Inflammatory macrophage treated with lipopolysaccharide for 4 hours (primary cell): ENCODE measurements at places on chromosomes 2 and 18.

DNA sequence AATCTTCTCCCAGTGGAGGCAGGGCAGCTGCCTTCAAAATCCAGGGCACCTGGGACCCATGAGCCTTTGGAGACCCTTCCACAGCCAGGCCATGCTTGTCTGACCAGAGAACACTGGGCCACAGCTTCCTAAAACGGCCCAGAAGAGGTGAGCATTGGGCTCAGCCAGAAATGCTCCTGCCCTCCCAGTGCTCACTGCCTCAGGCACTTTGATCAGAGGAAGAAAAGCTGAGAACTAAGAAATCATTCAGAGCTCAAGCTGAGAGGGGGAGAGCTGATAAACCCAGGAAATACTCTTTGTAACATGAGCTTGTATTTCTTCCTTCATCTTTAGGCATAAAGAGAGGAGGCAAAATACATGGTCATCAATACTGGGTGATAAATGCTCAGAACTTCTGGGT, 365.5 kb upstream of the KLHL29 start:
- no peak for DNase-seq

DNA sequence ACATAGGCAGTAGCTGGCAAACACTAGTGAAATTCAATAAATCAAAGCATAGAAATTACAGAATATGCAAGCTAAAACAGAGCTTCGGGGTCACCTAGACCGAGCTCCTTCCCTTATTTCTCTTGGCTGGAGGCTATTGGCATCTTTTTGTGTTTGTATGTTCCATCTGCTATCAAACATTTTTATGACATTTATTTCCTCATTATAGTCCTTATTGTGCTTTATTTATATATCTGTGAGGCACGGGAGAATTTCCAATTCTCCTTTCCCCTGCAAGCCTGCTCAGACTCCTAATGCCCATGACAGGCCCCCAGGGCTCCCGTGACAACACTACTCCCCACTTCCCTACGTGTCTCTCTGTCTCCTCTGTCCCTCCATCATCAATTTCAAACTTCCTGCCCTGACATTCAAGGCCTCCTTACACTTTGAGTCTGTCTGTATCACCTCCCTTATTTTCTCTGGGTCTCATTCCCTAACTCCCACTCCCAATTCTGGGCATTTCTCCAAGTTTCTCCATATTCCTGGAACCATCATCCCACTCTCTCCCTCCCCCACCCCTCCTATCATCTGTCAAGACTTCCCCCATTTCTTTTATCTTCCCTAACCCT, 316.9 kb downstream of the OSR1 start:
- DNase-seq, result no peak

DNA sequence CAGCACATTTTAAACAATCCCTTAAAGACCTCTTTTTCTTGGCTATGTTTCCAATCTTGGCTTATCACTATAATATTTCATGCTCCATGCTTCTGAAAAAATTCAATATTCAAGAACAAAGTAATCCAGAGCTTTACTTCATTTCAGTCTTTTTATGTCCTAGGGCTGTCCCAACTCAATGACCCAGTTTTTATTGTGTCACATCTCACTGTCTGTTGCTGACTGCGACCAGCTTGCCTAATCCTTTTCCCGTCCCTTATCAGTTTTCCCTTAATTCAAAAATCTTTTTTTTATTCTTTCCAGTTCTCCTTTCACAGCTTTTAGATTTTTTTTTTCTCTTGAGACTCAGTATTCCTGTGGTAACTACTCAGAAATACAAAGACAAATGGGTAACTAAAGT, 10.2 kb downstream of the TMEM17 start:
- no peak for DNase-seq

DNA sequence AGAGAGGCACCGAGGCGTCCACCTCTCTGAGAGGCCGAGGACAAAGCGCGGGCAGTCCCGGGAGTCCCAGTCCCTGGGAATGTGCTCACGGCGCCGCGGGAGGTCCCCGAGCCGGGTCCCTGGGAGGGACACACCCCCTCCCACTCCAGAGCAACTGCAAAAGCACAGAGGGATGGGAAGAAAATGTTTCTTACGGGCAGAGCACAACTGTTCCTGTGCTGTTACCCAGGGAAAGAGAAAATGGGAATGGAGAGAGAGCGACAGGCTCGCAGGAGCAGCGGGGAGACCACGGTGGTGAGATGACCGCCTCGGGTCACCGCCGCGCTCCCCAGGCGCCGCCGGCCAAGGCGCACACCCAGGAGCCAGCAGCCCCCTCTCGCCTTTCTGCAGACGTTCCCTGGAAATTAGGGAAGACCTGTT, 1.2 kb upstream of the BCL11A start:
- no peak for DNase-seq

- no peak for DNase-seq
These were observed 116.1 kb downstream of the NFATC1 start for GRCh38 chr18:79511671-79512301.

DNA sequence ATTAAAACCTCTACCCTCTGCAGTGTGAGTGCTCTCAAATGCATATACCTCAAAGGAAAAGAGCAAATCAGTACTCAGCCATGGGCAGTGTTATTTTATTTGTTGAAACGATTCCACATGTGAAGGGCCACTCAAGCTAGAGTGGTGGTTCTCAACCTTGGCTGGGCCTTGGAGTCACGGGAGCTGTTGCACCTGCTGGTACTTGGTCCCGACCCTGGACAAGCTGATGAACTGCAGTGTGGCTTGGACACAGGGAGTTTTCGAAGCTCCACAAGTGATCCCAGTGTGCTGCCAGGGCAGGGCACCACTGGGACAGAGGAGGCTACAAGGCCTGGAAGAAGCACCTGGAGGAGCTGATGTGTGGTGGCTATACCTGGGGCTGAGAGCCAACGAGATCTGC, 19.7 kb downstream of the GNLY start:
- DNase-seq, result no peak

DNA sequence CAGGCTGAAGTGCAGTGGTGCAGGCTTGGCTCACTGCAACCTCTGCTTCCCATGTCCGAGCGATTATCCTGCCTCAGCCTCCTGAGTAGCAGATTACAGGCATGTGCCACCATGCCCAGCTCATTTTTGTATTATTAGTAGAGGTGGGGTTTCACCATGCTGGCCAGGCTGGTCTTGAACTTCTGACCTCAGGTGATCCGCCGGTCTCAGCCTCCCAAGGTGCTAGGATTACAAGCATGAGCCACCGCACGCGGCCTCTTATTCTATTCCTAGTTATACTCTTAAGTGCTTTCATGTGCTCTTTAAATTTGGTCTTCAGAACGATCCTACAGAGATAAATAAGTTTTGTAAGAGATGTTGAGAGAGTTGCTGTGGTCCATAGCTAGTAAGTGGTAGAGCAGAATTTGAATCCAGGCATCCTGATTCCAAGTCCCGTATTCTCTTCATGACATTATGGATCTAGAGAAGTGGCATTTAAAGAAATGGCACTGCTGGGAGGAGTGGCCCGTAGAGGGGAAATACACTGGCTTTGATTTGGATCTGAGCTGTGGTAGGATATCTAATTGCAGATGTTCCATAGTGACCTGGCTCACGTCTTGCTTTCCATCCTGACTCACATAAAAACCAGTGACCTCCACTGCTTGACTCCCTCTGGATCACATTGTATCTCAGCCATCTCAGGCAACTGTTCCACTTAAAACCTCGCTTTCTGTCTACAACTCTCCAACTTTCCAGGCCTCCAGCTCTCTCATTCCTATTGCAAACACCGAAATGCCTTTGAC, 22.8 kb upstream of the ME2 start:
- DNase-seq, result no peak

DNA sequence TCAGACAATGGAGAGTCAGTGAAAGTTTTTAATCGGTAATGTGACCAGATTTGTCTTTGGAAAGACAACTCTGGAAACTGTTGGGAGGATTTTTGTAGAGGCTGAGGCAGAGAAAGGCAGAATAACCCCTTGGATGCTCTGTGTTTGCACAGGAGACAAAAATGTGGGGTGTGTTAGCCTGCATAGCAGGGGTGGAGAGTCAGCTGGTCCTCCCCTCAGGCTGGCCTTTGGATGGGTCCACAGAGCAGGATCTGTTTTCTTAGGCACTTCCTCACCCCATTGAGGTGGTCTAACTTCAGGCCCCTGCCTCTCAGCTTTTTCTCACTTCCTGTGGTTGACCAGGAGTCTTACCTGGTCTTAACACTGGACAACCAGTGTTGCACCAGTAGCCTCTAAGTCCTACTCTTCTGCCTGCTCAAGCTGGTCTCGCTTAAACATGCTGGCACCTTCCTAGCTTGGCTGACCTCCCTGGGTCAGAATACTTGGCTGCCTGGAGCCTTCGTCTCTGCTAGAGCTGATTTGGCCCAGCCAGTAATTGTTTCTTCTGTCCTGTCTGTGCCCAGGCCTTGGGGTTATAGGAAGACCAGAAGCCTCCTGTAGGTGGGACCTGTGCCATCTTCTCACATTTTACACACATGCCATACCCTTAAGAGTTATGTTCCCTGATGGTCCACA, 259.8 kb upstream of the RASGRP3 start:
- DNase-seq, result no peak

- peak; percentile 40 for DNase-seq
These were observed 105.3 kb upstream of the BCL2L11 start for GRCh38 chr2:111015283-111015995.

DNA sequence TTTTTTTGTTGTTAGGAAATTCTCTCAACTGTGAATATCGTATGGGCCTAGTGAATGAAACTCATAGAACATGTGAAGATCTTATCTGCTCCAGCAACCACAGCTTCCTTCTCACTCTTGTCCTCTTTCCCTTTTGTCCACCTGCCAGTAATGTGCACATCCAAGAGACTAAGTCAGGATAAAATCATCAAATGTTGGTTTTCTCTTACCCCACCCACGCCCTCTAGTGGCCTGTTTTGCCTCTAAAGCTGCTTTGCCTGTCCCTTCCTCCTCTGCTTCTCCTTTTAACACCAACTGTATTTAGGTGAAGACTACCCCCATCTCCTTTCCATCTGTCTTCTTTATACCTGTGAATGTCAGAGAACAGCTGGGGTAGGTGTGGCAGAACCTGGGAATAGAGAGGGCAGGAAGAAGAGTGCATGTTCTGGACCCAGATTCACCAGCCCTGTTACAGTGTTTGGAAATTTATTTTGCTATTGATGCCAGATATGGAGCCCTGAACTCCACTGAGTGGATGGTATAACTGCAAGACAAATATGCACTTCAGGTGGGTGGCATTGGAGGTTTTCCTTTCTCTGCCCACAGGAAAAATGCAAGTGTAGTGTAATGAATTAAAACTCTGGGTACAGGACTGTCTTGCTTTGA, 8.4 kb upstream of the MGAT5 start:
- peak; percentile 76 for DNase-seq

DNA sequence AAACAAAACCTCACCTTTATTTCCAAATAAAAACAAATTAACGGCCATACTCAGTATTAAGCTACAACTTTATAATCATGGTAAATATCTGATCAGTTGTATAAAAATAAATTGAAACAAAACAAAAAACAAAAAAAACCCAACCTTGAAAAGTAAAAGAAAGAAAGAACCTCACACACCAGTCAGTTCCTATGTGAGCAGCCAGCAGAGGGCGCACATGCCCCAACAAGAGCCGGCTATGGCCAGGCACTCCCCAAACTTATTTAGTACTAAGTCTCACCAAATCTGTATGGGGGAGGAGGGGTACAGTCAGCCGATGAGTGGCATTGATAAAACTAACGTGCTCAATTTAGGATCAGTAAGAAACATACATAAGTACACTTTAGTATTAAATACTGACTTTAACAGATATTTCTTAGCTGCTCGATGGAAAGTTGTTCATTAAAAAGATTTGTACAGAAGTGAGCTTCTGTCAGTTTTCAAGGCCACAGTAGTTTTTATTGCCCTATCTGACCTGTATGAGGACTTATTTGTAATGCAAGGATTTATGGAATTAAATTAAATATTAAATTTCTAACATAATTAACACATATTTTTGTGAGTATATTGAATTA, 172.6 kb downstream of the TCF4 start:
- peak; percentile 75 for DNase-seq

DNA sequence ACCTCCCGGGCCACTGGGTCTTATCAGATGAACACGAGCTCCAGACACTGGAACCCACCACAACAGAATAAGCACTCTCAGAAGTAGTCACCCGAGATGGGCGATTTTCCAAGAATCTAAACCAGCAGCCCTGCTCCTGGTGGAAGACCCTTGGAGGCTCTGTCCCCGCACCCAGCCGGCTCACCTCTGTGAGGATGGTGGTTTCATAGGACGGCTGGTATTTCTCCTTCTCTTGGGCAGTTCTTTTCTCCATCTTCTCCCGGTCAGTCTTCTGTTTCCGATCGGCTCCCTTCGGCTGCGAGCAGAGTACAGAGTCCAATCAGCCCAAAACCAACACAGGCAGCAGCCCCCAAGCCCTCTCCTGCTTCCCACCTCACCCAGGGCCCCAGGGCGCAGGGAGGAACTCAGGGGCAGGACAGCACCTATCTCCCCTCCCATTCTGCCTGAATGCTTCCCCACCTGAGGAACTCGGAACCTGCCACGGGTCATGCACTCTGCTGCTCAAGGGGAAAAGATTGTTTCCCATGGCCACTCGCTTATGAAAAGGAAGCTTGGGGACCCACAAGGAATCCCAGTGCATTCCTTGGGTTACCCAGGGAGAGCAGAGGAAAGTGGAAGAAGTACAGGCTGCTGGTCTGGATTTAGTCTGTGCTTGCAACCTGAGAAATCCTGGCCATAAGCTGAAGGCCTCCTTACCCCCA, 42.7 kb downstream of the TFCP2L1 start:
- DNase-seq, result no peak

DNA sequence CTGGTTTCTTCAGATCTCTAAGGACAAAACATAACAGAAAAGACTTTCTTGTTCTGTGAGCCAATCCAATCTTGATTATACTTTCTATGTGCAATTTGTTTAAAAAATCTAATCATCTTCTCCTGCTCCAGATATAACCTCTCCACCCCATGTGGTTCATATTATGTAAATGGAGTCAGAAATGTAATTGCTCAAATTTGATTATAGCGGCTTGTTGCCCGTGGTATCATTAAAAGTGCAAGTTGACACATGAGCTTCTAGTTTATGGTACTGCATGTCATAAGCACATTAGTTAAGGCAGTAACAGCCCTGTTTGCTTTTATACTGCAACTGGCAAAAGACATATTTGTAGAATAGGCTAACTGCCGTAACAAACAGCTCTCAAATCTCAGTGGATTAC, 715.1 kb upstream of the CDH7 start:
- DNase-seq, result no peak

DNA sequence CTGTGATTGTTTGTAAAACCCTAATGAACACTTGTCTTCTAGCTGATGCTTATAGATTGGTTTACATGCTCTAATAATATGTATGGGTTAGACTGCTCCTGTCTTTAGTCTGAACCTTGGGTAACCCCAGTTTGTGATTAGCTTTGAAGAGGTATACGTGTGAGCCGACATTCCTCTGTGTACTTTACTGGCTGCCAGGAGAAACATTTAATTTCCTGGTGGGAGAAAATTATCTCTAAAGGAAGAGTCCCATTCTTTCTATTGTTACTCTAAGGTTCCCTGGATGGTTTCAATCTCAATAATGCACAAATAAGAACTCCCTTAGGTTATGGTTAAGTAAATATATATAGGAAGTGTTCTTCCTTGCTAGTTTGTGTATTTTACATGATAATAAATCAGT, 143.6 kb upstream of the ZSWIM2 start:
- DNase-seq, result no peak

DNA sequence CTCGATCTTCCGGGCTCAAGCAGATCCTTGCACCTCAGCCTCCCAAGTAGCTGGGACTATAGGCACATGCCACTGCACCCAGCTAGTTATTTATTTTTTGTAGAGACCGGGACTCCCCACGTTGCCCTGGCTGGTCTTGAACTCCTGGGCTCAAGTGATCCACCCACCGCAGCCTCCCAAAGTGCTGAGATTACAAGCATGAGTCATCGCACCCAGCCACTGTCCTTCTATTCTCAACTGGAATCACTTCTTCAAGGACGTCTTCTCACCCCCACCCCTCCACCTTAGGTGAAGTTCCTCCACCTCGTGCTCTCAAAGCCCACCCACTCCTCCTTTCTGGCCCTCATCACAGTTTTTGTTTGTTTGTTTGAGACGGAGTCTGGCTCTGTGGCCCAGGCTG, 54.0 kb upstream of the REL start:
- no peak for DNase-seq
